Stomach (tissue), 19 donors: ENCODE measurements at places on chromosomes 2 and 18. TPM values are rescaled to one million over a fixed set of nuclear protein-coding genes. Genes with fewer than 3 reads are reported as not detected.
A peak's percentile ranks its signal among the peaks of the same experiment; 100 is the strongest.

Gene DAW1
- not detected for total RNA-seq

Gene CCBE1
- total RNA-seq: 2.0 TPM

DNA sequence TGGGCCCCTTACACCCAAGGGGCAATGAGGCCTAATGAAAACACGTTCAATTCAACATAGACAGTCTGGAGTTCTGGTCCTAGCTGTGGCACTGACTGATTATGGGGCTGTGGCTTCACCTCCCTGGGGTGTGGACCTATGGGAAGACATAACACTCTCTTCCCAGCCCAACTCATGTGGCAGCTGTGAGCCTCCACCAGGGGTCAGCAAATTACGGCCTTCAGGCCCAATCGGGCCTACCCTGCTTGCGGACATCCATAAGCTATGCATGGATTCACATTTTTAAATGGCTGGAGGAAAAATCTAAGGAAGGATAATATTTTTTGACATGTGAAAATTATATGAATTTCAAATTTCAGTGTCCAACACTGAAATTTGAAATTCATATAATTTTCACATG is 101.3 kb downstream of the LOXHD1 start:
- no peaks in the 10 kb centered on the region for H3K36me3 ChIP-seq
- H3K4me1 ChIP-seq: no peaks in the 10 kb centered on the region
- no peak overlapping the region for H3K4me3 ChIP-seq
- no peak overlapping the region for H3K27ac ChIP-seq
- no peaks in the 10 kb centered on the region for H3K27me3 ChIP-seq

GRCh38 chr18:7104649-7105048 is 12.9 kb downstream of the LAMA1 start:
- H3K4me3 ChIP-seq: no peak overlapping the region
- no peaks in the 10 kb centered on the region for H3K27me3 ChIP-seq
- no peak overlapping the region for H3K27ac ChIP-seq
- no peak for DNase-seq
- H3K36me3 ChIP-seq: no peaks in the 10 kb centered on the region

Gene SLC16A14
- 5.7 TPM for total RNA-seq

Gene PRKAG3
- total RNA-seq: not detected

GRCh38 chr2:237616734-237617586 is 10.4 kb upstream of the LRRFIP1 start:
- peak overlapping the region; percentile 64 for H3K27ac ChIP-seq
- DNase-seq: peak; percentile 76
- no peak overlapping the region for H3K4me3 ChIP-seq
- H3K36me3 ChIP-seq: no peaks in the 10 kb centered on the region
